ENCODE measurements at places on chromosomes 6 and 20. TPM values are rescaled to one million over a fixed set of nuclear protein-coding genes. Genes with fewer than 3 reads are reported as not detected.

- no peak overlapping the region for H3K4me3 ChIP-seq
- peaks cover 15% of the 10 kb centered on the region for H3K36me3 ChIP-seq
- H3K27ac ChIP-seq: no peak overlapping the region
- peaks cover 3% of the 10 kb centered on the region for H3K4me1 ChIP-seq
- DNase-seq: no peak
Measured at GRCh38 chr6:5205035-5205507, 55.7 kb downstream of the LYRM4 start.

GRCh38 chr20:43448748-43449535, 8.8 kb upstream of the SRSF6 start:
- peaks cover 3% of the 10 kb centered on the region for H3K4me1 ChIP-seq
- no peaks in the 10 kb centered on the region for H3K36me3 ChIP-seq
- peak; percentile 75 for DNase-seq
- H3K27me3 ChIP-seq: no peaks in the 10 kb centered on the region
- H3K4me3 ChIP-seq: no peak overlapping the region
- H3K27ac ChIP-seq: no peak overlapping the region

DNA sequence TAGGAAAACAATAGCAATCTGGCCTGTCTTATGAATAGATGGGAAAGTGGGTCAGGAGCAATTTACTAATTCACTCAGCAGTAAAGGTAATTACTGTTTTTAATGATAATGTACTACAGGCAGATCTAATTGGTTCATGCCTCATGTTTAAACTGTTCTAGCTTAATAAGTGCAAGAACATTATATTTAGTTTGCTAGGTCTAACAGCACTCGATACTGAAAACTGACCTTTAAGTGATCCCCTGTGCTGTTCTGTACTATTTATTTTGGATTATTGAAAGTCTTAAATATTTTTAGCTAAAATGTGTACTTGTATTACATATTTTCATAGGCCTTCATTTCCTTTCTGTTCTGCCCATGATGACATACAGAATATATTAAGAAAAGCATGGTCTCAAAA, 998.0 kb upstream of the GJE1 start:
- H3K4me3 ChIP-seq: no peak overlapping the region
- DNase-seq: no peak
- no peak overlapping the region for H3K27ac ChIP-seq
- no peaks in the 10 kb centered on the region for H3K27me3 ChIP-seq
- no peaks in the 10 kb centered on the region for H3K36me3 ChIP-seq
- no peaks in the 10 kb centered on the region for H3K4me1 ChIP-seq

GRCh38 chr20:37977338-37977737, 55.9 kb downstream of the TTI1 start:
- H3K27ac ChIP-seq: no peak overlapping the region
- H3K27me3 ChIP-seq: no peaks in the 10 kb centered on the region
- no peak overlapping the region for H3K4me3 ChIP-seq
- DNase-seq: no peak
- peaks cover 1% of the 10 kb centered on the region for H3K36me3 ChIP-seq

DNA sequence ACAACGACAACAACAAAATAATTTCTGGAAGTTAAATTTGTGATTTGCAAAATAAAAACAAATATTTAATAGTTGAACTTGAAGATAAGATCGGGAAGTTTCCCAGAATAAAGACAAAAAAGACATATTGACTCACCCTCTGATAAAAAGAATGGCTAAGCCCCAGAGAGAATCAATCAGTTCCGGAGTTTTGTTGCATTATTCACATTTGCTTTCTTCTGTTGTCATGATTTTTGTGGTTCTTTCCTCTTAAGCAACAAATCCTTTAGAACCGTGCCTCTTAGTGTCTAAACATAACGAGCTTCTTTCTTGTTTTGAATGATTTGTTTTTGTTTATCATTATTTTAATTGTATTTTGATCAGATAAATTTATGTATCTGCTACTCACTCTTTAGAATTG, 337.7 kb upstream of the PRND start:
- DNase-seq: no peak
- H3K27me3 ChIP-seq: no peaks in the 10 kb centered on the region
- H3K4me3 ChIP-seq: no peak overlapping the region
- no peaks in the 10 kb centered on the region for H3K4me1 ChIP-seq

DNA sequence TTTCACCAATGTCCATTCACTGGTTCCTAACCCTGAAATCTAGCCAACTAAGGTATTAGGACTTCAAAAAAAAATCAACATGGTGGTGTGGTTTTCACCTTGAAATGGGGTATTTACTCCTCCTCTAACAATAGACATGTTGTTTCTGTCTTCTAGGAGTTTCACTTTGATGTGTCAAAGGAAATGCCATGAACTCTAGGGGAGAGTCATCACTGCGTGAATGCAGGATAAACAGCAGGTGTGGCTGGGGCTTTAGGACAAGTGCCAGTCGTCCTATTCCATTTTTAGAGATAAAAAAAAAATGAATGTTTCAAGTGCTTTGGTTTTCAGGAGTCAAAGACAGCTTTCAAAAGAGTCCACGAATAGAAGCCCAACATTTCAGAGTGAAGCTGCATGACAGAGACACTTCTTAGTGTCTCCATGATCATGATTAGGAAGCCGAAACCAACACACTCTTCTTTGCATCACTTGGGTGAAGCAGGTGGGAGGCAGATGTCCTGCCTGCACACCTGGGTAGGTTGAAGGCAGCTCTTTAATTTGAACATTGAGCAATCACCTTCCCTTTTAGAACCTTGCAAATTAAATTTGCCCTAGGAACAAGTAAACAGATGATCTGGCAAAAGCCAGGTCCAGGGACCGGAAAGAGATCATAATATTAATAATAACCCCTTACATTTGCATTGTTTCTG, 328.5 kb upstream of the PRDM1 start:
- H3K4me1 ChIP-seq: no peaks in the 10 kb centered on the region
- H3K27me3 ChIP-seq: no peaks in the 10 kb centered on the region
- H3K36me3 ChIP-seq: no peaks in the 10 kb centered on the region
- H3K4me3 ChIP-seq: no peak overlapping the region
- DNase-seq: no peak

DNA sequence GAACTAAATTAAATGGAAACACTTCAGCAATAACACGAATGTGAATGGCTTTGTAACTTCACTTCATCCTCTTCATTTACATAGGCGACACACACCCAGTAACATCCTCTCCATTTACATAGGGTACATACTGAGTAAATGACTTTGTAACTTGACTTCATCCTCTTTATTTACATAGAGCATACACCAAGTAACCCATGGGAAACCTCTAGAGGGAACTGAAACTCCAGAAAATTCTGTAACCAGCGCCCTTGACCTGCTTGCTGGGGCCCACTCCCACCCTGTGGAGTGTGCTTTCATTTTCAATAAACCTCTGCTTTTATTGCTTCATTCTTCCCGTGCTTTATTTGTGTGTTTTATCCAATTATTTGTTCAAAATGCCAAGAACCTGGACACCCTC, 81.6 kb upstream of the OPRM1 start:
- DNase-seq: no peak
- H3K4me1 ChIP-seq: no peaks in the 10 kb centered on the region
- no peak overlapping the region for H3K4me3 ChIP-seq
- no peak overlapping the region for H3K27ac ChIP-seq
- H3K36me3 ChIP-seq: no peaks in the 10 kb centered on the region

NDRG3 gene
- total RNA-seq: 25.6 TPM
